COR-L47 (cell line): ENCODE measurements at places on chromosomes 13 and 19.
A peak's percentile ranks its signal among the peaks of the same experiment; 100 is the strongest.

- no peak for DNase-seq
Measured at GRCh38 chr19:33971073-33971472, 174.4 kb downstream of the KCTD15 start.

DNA sequence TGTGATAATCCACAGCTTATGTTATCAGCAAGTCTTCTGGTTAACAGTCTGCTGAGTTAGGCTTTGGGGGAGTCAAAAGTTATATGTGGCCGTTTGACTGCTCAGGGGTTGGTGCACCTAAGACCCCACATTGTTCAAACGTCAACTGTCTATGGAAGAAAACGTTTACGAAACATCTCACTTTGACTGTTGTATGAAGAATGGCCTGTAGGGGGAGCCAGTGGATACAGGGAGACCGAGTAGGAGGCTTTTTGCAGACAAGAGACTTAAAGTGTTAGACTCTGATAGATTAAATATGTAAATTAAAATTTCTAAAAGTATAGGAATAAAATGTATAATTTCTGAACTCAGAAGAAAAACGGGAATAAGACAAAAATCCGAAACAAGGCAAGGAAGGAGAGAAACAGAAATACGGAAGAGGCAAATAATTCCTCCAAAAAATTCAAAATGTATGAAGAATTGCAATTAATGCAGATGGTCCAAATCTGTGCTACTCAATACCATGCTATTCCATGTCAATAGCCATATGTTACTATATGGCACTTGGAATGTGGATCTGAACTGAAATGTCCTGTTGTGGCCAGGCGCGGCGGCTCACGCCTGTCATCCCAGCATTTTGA lies 37.8 kb downstream of the TNFSF14 start:
- peak; percentile 25 for DNase-seq

DNA sequence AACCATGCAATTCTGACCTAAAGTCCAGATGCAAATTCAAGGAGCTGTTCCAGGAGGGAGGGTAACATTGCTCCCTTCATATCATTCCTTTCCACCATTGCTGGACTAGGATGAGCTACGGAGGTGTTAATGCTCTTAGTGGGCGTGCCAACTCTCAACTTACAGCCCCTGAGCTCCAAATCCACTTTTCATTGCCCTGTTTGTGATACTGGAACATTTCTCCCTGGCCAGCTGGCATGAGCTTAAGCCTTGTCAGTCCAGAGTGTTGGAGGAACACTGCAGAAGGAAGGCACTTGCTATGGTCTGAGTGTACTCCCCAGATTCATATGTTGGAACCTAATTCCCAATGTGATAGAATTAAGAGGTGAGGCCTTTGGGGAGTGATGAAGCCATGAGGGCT lies 70.4 kb upstream of the FARP1 start:
- no peak for DNase-seq

DNA sequence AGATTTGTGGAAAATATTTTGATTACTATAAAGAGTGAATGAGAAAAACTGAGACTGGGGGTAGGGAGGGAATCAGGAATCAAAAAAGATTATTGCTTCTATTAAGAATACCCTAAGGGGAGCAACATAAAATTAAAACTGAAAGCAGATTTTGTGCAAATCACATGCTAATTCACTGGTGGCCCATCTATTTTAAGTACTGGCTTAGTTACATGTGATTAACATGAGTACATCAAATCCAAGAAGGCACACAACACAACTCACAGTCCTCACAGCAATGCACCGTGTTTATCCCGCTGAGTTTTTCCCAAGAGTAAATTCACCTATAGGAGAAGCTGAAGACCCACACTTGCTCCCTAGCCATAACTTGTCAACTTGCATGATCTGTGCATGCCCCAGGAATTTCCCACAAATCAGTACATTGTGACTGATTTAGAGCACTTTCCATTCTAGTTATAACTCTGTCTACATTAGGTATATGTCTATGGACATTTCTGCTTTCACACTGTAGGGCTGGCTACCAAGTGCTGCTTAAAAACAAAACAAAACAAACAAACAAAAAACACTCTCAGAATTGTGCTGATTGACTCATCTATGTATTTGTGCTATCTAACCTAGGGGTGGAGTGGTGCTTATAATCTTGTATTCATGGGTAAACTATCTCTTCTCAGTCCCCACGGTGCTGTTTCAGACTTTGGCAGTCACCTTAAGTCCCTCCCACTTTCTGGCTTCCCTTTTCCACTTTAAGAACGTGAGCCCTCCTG lies 24.3 kb downstream of the AMER2 start:
- no peak for DNase-seq

DNA sequence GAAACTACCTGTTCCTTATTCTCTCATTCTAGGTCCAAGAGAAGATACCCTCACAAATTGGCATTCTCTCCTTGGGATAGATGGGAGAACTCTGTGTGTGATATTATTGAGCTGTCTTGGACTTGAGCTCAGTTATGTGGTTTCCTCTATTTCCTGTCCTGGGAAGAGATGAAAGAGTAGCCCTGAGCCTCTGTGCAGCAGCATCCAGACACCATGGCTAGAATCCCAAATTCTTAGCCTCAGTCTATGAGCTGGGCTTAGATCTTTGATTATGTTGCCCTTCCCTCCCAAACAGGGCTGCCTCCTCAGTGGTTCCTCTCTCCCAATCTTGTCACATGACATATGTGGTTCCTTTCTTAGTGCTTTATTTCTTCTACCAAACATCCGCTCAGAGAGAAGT lies 290.7 kb downstream of the SPRY2 start:
- no peak for DNase-seq

DNA sequence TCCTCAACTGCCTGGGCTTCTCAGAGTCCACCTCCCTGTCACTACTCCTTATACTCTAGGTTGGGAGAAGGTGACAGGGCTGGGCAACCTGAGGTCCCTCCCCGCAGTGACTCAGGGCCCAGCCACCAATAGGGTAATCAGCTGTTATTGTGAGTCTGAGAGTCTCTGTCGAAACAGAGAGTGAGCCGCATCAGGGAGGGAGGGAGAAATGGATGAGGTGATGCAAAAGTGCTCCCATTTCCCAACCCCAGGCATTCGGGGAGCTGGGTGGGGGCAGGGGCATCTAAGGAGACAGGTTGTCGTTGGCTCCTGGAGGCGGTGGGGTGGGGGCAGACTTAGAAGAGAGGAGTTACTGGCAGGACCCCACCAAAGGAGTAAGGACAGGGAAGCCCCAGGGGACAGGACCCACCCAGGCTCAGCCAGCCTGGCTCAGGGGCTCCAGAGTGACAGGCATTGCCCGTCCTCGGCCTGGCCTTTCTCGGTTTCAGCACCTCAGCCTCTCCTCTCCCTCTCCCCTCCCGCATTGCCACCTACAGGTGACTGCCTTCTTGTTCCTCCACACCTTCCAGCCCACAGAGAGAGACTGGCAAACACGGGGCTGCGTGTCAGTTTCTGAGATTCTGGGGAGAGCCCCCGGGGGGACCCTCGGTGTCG lies at the start of gene DMKN:
Gene DMKN (minus strand): TSS at position 22 of the 654 bp plus-strand sequence. CDS start 174 bp downstream, outside the sequence.
- DNase-seq = no peak

DNA sequence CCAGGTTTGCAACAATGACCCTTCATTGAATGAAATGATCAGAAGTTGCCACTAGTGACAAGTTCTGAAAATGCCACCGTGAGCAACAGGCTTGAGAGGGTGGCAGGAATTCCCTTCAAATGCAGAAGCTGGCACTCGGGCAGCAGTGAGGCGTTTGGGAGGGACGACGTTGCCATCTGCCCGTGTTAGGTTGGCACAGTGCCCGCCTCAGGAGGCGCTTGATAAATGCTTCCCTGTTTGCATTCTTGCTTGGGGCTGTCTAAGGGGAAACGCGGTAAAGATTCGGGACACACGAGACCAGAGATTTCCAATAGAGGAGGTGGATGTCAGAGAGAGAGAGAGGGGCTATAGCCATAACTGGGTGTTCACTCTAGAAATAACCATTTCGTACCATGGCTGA lies 101.9 kb downstream of the TEX29 start:
- DNase-seq = peak; percentile 73

- DNase-seq = no peak
Measured at GRCh38 chr19:55437410-55437809, 5.7 kb downstream of the SHISA7 start.

GRCh38 chr19:43672061-43672679 lies 2.2 kb upstream of the PLAUR start:
- no peak for DNase-seq

DNA sequence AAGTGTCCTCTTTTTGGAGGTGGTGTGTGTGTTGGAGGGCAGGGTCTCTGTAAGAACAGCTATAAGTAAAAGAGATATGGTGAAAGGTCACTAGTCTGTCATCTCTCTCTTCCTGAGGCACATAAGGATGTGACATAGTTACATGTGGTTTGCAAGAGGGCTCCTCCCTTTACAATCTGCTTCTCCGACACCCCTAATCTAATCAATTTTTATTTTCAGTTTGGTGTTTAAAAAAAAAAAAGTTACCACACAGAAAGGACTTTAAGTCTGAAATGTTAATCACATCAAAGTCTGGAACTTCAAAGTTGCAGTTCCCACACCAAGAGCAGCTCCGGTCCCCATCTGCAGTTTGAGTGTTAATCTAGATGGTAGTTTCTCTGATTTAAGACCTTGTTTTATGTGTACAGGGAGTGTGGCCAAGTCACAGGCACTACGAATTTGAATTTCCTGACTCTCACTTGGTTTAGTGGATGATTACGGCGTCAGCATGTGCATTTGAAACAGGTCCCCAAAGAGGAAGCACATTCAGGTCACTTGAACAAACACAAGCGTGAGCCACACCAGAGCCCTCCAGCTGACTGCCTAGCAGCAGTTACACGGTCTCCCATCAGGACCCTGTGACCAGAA lies 53.1 kb downstream of the FOXO1 start:
- no peak for DNase-seq

- DNase-seq = no peak
Measured at GRCh38 chr13:113539176-113539575, 45.4 kb upstream of the TFDP1 start.

DNA sequence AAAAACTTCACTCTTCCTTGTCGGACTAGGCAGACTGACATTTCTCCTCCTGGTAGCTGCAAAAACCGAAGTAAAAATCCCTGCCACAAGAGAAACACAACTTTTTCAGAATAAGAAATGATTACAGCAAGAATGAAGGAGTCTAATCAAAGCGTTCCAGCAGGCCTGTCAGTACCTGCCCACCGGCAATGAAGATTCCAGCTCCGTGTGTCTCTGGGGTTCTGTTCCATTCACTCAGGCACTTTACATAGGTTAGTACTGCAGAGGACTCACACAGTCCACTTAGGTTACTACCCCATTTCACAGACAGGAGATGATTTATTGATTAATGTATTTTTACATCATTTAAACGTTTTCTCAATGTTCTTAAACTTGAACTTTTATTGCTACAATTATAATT lies 275.5 kb downstream of the NHLRC3 start:
- DNase-seq = no peak

DNA sequence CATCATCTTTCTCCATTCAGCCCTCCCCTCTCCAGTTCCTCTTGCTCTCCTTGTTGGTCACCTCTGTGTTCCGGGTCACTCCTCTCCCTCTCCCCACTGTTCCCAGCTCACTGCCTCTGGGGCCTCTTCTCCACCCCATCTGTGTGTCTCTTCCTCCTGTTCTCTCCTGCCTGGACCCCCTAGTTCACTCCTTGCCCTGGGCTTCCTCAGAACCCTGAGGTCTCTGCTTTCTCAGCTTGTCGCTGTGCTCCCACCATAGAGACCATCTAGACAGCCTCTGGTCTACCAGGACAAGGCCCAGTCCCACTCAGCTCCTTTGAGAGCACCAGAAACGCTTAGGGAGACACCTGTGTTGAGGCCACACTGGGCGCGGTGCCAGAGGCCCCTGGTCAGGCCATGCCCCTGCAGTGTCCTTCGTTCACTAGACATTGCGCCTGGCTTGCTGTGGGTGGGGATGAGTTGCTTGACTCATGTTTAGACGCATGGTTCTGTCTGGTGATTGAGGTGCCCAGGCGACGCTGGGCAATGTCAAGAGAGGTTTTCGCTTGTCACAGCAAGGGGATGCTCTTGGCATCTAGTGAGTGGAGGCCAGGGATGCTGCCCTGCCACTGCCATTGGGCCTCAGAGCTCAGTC lies 4.8 kb downstream of the LENG9 start:
- DNase-seq = no peak

DNA sequence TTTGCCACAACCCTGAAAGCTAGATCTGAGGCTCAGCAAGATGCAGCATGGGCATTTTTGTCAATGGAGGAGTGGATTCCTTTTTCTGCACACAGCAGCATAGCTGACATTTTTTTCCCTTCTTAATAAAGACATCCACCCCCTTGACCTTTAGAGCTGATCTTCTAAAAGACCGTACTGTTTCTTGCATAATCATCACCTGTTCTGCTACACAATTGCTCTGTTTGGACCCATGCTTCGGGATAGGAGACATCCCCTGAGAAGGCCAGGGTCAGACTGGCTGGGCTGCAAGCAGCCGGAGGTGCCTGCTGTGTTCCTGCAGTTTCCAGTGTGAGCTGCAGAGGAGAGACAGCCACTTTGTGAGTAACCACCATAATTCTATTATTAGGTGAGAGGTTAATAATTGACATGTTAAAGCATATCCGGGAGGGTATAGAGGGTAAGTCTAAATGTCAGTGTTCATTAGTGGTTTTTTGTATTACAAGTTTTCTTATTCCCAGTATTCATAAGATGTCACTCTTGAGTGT lies 108.5 kb upstream of the C1QTNF9B start:
- no peak for DNase-seq

- no peak for DNase-seq
Measured at GRCh38 chr19:441213-441836, 19.5 kb downstream of the SHC2 start.

- DNase-seq = no peak
Measured at GRCh38 chr19:31057476-31057875, 291.8 kb downstream of the TSHZ3 start.

DNA sequence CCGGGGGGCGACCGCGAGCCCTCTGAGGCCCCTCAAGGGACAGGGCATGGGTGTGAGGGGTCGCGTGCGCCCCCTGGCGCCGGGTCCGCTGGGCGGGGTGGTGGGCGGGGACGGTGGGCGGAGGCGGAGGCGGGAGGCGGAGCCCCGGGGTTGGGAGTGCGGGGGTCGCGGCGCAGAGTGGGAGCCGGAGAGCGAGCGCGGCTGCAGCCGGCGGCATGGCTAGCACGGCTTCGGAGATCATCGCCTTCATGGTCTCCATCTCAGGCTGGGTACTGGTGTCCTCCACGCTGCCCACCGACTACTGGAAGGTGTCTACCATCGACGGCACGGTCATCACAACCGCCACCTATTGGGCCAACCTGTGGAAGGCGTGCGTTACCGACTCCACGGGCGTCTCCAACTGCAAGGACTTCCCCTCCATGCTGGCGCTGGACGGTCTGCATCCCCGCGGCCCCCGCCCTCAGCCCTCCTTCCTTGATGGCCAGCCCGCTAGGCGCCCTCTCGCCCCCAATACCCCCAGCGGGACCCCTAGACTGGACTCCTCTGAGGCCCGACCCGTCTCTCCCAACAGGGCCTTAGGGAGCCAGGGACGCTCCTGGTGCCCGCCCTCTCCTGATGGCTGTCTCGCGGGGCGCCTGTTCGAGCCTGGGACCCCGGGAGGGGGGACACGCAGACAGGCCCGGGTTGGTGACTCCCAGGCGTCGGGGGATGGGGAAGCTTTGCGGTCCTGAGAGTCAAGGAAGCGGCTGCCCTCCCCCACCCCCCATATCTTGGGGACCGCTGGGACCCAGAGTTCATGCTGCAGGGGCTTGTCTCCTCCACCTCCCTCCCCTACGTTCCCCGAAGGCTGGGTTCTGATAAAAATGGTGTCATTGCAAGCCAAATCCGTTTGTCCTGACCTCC lies at the start of gene CLDN10:
Gene CLDN10 (plus strand): TSS at position 182 of the 903 bp plus-strand sequence. CDS start 34 bp downstream, at position 216.
- no peak for DNase-seq

GRCh38 chr19:45050036-45050435 lies 11.2 kb downstream of the CLASRP start:
- no peak for DNase-seq

- DNase-seq = no peak
Measured at GRCh38 chr19:33241530-33242101, 16.0 kb upstream of the SLC7A10 start.

- DNase-seq = no peak
Measured at GRCh38 chr19:32767951-32768679, 48.5 kb downstream of the TDRD12 start.
